GM18507 (cell line): ENCODE measurements at places on chromosomes 6 and 20.

GRCh38 chr6:37643851-37644672 lies 53.6 kb downstream of the MDGA1 start:
- DNase-seq, result no peak

GRCh38 chr6:89792881-89793280 lies 26.7 kb downstream of the MDN1 start:
- no peak for DNase-seq

DNA sequence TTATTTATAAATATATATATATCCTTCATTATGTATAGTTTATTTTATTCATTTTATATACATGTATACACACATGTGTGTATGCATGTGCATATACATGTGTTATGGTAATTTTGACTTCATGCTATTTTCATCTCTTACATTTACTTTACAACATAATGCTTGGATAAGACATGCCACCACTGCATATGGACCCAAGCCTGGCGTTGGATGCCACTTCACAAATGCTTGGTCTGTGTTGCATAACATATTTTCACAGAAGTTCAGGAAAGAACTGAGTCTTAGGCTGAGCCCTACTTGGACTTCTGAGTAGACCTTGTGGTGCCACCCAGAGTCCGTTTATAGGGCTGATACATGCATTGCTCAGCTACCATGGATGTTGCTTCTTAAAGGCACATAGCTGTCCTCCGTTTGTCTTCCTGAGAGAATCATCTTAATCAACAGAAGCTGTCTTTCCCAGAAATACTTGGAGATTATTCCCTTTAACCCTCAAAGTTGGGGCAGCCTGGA lies 337.8 kb downstream of the BTBD3 start:
- DNase-seq, result no peak

DNA sequence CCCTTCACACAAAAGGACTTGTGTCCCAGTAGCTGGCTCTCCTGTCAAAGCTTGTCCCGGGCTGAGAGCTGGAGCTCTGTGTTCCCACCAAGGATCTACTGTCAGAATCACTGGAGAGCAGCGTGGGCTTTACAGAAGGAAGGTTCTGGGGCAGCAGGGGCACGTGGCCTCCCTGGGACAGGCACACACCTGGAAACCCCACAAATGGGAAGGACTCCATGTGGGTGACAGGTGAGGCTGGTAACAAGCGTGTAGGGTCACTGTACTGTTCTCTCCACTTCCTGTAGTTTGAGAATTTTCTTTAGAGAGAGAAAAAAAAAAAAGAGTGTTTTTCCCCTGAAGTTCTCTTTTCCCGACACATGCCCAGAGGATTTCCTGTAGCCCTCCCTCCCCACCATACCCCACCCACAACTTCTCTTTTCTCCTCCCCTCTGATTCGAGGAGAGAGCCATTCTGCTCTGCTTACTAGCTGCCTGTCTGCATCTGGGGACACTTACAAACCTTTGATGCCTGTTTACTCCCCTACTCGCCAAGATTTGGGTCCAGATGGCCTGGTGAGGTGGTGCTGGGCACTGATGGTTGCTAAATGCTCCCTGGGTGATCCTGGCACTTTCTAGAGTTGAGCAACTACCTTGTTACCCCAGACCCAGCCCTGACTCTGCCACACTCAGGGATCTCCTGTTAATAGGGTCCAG lies 84.1 kb upstream of the SIRPA start:
- DNase-seq, result no peak
